Activated CD8-positive, alpha-beta T cell treated with anti-CD3 and anti-CD28 coated beads for 36 hours (primary cell): ENCODE measurements at places on chromosomes 6 and 20.
A peak's percentile ranks its signal among the peaks of the same experiment; 100 is the strongest.

DNA sequence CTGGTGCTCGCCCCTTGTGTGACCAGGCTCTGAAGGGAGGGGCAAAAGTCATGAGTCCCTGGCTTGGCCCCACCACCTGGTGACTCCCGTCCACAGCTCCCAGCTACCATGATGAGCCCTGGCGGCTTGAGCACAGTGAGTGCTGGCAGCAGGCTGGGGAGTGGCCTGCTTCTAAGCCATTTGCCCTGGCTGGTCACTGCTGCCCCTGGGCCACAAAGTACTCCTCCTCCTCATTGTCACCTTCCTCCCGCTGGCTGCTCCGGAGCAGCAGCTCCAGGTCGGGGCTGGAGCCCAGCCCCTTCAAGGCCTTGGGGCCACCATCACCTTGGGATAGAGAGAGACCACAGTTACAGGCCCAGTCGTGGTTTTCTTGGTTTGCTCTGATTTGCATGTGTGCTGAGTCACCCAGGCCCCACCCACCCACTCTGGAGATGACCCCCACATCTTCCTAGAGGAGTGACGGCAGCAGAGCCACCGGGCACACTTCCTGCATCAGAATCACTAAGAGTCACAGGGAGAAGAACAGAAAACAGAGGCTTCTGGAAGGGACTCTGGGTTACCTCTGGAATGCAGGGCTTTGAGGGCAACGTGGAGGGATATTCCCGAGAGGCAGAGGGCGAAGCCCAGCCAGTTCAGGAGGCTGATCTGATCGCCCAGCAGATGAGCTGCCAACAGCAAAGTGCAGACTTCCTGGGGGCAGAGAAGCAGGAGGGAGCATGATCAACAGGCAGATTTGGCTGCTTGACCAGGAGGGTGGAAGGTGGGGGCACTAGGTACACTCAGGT lies 42.1 kb upstream of the CDH22 start:
- H3K4me1 ChIP-seq = peaks cover 16% of the 10 kb centered on the region
- peak; percentile 48 for DNase-seq
- H3K27ac ChIP-seq = peak overlapping the region; percentile 78
- no peak overlapping the region for H3K4me3 ChIP-seq
- peaks cover 18% of the 10 kb centered on the region for H3K36me3 ChIP-seq
- no peaks in the 10 kb centered on the region for H3K27me3 ChIP-seq

- H3K27ac ChIP-seq = peak overlapping the region; percentile 96
- peaks cover 3% of the 10 kb centered on the region for H3K36me3 ChIP-seq
- H3K4me1 ChIP-seq = peaks cover 39% of the 10 kb centered on the region
- H3K27me3 ChIP-seq = no peaks in the 10 kb centered on the region
These were observed 452 bp downstream of the TRAF3IP2 start for GRCh38 chr6:111605100-111605751.

DNA sequence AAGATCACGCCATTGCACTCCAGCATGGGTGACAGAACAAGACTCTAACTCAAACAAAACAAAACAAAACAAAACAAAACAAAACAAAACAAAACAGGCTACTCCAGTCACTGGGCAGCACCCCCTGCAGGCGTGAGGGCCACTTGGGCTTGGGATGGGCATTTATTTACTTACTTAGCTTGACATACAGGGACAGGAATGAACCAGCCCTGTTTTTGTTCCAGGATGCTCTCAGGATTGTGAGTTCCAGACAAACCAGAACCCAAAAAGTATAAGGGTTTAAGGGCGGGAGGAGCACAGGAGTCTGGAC lies 4.0 kb upstream of the PTPN1 start:
- H3K27me3 ChIP-seq = no peaks in the 10 kb centered on the region
- no peak for DNase-seq
- H3K4me1 ChIP-seq = peaks cover 12% of the 10 kb centered on the region
- no peak overlapping the region for H3K4me3 ChIP-seq
- H3K27ac ChIP-seq = no peak overlapping the region

DNA sequence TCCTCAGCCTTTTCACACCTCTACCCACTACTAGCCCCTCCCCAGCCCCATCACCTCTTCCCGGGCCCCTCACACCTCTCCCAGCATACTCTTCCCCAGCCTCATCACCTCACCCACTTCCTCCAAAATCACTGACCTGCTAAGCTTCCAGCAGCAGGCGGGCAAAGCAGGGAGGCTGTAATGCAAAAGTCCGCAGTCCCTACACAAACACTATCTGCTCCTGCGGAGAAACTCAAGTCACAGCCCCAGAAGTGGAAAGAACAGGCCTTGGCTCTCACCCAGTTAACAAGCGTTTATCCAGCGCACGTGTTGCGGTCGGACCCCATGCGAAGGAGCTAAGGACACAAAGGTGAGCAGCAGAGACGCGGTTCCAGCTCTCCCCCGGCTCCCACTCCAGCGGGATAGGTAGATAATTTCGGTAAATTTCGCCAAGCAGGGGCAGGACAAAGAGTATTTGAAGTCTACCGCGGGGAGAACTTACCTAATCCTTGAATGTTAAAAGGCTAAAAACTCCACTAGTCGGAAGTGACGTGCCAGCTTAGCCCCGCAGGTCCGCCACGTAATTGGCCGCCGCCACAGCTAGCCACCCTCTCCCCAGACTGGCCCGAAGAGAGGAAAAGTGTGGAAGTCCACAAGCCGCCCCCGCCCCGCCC lies 728 bp upstream of the TRIM39 start:
- H3K36me3 ChIP-seq = peaks cover 56% of the 10 kb centered on the region
- peaks cover 58% of the 10 kb centered on the region for H3K4me1 ChIP-seq
- peak; percentile 89 for DNase-seq
- H3K4me3 ChIP-seq = peak overlapping the region; percentile 94
- peak overlapping the region; percentile 99 for H3K27ac ChIP-seq

DNA sequence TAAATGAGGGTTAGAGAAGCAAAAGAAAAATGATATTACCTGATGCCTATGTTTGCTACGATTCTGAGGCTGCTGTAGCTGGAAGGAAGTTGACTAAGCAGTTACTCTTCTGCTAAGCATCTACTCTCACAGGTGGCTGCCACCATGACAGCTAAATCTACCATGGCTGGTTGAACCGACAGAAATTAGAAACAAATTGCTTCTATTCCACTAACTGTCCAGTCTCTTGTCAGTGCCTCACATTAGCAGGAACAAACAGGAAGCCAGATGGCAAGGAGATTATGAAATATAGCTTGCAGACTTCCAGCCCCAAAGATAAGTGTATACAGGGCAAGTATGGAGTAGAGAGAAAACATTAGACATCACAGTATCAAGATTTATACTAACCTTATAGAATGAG lies 59.4 kb upstream of the TMEM200A start:
- no peaks in the 10 kb centered on the region for H3K36me3 ChIP-seq
- no peak overlapping the region for H3K4me3 ChIP-seq
- no peaks in the 10 kb centered on the region for H3K27me3 ChIP-seq
- peaks cover 4% of the 10 kb centered on the region for H3K4me1 ChIP-seq

DNA sequence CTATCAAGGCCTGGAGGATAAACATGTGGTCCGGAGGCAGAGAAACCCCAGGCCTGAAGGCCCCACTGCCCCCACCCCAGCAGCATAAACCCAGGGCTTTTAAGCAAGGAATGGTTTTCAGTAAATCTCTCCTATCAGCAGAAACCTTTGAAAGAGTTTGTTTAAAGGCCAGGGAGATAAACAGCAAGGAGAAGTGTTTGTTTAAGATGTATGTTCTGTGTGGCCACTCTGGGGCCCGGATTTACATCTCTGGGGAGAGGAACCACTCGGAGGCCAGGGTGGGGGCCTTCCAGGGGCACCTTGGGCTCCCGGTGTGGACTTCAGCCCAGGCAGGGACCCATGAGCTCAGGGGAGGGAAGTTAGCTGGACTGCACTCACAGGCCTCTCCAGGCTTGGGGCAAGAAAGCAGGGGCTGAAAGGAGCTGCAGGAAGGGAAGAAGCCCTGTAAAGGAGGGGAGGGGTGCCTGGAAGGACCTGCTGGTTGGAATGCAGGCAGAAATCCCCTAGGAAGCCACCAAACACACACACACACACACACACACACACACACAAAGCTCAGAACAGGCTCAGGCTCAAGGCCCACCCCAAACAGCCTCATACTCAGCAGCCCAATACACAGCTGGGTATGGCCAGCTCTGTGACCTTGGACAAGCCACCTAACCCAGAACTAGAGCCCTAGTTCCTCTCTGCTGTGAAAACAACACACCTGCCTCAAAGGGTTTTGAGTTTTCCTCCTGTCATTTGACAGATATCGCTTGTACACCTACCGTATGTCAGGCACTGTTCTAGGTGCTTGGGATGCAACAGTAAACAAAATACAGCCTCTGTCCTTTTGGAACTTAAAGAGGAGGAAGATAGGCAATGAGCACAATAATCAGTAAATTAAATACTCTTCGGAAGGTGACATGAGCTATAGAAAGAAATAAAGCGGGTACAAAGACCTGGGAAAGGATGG lies 26.2 kb upstream of the FOXP4 start:
- no peak overlapping the region for H3K4me3 ChIP-seq
- no peak for DNase-seq
- H3K27ac ChIP-seq = no peak overlapping the region
- peaks cover 6% of the 10 kb centered on the region for H3K27me3 ChIP-seq

GRCh38 chr6:169070506-169071176 lies 183.0 kb downstream of the THBS2 start:
- H3K36me3 ChIP-seq = no peaks in the 10 kb centered on the region
- no peaks in the 10 kb centered on the region for H3K4me1 ChIP-seq
- no peak overlapping the region for H3K4me3 ChIP-seq
- no peak for DNase-seq
- H3K27me3 ChIP-seq = no peaks in the 10 kb centered on the region
- H3K27ac ChIP-seq = no peak overlapping the region
